MCF 10A (cell line): ENCODE measurements at places on chromosomes 4 and X.
A peak's percentile ranks its signal among the peaks of the same experiment; 100 is the strongest.

DNA sequence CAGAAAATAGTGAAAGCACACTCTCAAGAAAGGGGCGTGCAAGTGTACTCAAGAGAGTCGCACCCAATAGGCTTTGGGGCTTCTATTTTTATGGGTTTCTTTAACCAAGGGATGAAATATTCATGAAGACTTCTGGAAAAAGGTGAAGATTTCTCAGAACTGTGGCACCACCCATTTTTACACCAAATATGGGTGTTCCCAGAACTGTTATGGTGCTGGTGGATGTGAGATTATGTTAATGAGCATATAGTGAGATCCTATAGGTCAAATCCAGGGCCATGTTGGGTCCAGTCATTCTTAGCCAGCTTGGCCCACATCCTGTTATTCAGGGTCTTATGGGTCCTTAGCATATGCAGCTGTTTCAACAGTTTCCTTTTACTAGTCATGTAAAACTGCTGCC is 61.0 kb upstream of the SMIM10 start:
- no peak for DNase-seq

DNA sequence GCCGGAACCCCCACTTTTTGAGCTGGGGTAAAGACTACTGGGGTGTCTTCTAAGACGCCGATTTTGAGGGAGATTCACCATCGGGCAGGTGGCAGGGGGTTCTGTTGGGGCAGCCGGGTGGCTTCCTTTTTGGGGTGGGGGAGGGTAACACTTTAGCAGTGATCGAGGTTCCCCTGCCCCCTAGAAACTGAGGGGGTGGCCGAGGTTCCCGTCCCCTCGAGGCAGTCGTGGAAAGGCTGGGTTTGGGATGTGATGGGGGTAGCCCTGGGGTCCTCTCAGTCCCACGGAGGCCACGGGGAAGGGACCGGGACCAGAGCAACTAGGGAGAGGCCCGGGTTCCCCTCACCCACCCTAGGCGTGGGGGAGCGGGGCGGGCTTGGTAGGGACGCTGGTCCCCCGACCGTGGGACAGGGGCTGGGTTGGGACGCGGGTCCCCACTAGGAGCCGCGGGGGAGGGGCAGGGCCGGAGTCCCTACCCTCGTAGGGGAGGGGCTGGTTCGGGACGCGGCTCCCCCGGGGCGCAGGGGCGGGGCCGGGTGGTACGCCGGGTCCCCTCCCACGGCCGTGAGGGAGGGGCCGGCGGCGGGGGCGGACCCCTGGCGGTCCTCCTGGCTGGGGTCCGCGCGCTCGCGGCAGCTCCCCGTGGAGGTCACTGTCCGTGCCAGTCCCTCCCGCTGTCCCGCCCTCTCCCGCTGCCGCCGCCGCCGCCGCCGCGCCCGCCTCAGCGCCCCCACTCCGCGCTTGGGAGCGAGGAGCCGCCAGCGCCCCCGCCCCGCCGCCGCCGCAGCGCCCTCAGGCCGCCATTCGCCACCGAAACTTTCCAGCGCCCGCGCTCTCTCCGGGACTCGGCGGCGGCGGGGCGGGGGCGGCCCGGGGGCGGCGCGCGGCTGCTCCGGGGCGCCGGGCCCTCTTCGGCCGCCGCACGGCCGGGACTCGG is at the start of gene TBL1X:
TBL1X (plus strand) TSS at position 624 of the 937 bp plus-strand sequence. CDS start 188,529 bp downstream, outside the sequence.
- no peak for DNase-seq

DNA sequence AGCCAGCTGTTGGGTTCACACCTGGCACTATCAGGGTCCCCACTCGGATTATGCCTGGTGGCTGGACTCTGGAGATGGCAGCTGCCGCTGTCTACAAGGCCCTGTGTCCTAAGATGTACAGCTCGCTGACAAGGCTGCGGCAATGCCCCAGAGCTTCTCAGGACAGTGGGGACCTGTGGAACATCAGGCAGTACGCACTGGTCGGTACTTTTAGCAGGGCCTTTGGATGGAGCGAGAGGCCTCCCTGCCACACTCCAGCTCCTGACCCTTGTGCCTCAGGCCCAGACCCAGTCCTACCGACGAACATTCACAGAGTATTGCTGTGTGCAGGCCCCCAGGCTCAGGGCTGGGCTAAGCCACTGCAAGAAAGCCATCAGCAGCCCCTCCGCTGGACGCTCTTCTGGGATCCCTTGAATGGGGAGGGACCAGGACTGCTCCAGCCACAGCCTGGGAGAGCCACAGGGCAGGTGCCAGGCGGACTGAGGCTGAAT is 45.7 kb upstream of the HMX1 start:
- DNase-seq = no peak

- peak; percentile 36 for DNase-seq
Measured at GRCh38 chrX:142251680-142252079, 46.6 kb upstream of the MAGEC2 start.

DNA sequence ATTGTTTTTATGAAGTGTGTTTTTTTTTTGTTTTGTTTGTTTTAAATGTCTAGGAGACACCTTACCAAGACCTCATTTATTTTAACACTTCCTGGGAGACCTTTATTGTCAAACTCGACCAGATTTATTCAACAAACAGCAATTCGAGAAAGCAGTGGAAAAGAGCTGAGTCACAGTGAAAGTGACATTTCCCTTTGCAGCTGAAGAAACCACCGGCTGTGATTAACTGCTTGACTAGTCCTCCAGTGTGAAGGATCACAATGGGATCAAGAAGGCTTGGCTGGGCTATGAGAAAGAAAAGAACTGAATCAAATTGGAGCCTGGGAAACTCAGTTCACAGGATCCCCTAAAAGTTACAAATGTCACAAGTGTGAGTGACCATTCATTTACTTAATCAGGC is 11.9 kb upstream of the ADH7 start:
- DNase-seq = peak; percentile 68

- peak; percentile 91 for DNase-seq
Measured at GRCh38 chr4:72314869-72315268, 254.2 kb downstream of the ADAMTS3 start.

- DNase-seq = no peak
Measured at GRCh38 chr4:74357965-74358364, 7.0 kb upstream of the EREG start.

DNA sequence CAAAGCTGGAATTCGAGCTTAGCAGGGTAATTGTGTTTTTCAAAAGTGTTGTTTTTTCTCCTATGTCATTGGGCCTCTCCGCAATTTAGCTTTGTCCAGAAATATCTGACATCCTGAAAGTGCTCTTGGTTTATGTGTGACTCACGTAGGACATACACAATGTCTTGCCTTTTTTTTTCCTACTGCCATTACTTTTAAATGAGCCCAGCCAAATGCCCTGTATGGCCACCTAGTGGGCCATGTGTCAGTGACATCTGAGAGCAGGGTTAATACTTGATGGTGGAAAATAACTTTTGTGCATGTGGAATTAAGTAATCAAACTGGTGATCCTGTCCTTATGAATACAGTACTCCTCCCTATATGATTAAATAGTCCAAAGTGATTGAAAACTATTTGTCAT is 1411.1 kb upstream of the TENM3 start:
- peak; percentile 13 for DNase-seq

DNA sequence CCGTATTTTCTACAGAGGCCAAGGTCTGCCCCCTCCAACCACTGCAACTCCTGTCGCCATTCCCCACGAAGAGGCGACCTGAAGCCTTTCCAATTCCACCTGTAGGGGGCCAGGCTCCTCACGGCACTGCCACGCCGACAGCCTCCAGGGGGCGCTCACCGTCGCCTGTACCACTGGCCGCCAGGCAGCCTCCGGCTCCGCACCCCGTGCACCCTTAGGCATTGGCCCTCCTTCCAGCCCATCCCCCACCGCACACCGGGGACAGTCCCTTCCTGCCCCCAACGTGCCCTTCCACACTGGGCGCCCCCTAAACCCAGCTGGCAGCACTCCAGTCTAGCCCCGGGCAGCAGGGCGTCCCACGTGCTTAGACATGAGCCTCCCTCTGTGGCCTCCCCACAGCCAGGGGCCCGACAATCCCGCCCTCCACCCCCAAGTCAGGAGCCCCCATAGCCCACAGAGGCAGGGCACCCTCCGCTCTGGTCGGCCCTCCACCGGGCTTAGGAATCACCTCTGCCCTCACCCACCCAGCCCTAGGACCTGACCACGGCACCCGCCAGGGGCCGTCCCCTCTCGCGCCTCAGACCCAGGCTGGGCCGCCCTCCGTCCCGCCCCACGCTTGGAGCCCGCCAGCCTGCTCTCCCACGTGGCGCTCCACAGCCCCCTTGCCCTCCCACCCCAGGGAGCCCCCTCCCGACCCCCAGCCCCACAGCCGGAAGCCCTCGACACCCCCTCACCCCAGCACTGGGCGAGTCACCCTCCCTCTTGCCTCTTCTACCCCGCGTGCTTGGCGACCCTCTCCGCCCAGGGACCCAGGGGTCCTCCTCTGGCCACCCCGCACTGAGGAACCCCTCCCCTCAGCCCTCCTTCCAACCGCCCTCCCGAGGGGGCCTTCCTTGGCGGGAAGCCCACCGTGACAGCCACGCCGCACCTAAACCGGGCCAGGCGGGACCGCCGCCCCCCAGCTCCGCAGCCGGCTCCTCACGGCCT is 711 bp downstream of the PNMA6E start:
- peak; percentile 33 for DNase-seq

GRCh38 chrX:37578045-37578444 is 6.6 kb downstream of the LANCL3 start:
- DNase-seq = peak; percentile 74

- no peak for DNase-seq
Measured at GRCh38 chr4:90292438-90292837, 165.2 kb downstream of the CCSER1 start.

DNA sequence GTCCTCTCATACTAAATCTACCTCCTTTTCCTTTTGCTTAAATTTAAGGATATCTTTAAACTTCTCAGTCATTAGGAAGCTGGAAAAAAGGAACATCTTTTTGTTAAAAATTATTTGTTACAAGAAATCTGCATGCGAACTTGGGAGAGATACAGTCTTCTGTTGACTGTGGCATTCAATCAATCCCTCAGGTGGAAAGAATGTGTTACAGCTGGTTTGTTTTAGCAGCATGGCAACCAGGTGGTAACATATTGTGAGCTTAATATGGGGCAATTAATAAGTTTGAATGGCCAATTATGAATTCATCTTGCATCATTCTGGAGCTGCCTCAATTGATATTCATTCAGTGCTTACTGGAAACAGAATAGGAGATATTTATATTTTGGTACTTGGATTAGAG is 135.0 kb downstream of the GC start:
- no peak for DNase-seq

- no peak for DNase-seq
Measured at GRCh38 chr4:102809691-102810090, 17.7 kb downstream of the UBE2D3 start.

DNA sequence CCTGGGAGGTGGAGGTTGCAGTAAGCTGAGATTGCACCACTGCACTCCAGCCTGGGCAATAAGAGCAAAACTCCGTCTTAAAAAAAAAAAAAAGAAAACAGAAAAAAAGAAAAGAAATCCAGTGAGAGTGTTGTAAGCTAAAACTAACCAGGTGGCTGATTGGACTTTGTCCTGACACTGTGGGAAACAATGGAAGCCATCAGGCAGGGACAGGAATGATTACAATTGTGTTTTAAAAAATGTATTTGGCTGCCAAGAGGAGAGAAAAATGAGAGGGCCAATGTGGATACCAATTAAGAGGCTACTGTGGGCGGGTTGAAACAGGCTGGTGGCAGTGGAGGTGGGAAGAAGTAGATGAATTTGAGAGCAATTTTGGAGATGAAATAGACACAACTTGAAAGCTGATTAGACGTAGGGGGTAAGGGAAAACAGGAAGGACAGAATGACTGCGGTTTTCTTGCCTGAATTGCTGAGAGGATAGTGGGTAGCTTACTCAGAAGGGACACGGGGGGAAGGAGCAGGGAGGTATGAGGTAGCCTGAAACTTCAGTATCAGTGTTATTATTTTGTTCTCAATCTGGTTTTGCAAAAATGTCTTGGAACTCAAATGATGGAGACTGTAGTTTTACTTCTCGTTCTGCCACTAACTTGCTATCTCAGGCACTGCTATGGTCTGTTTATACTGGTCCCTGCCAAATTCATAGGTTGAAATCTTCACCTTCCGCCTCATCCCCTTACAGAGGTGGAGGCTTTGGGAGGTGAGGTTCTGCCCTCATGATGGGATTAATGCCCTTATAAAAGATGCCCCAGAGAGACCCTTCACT is 45.6 kb upstream of the CHRNA9 start:
- no peak for DNase-seq

DNA sequence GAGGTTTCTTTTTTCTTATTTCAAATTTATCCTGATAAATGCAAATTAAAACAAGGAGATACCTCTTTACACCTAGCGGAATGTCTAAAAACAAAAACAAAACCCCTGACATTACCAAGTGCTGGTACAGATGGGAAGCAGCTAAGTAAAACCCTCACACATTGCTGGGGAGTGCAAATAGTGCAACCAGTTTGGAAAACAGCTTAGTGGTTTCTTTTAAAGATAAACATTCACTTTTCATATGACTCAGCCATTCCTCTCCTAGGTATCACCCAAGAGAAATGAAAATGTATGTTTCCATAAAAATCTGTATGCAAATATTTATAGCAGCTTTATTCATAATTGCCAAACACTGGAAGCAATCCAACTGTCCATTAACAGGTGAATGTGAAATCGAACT is 84.1 kb upstream of the HELT start:
- no peak for DNase-seq

DNA sequence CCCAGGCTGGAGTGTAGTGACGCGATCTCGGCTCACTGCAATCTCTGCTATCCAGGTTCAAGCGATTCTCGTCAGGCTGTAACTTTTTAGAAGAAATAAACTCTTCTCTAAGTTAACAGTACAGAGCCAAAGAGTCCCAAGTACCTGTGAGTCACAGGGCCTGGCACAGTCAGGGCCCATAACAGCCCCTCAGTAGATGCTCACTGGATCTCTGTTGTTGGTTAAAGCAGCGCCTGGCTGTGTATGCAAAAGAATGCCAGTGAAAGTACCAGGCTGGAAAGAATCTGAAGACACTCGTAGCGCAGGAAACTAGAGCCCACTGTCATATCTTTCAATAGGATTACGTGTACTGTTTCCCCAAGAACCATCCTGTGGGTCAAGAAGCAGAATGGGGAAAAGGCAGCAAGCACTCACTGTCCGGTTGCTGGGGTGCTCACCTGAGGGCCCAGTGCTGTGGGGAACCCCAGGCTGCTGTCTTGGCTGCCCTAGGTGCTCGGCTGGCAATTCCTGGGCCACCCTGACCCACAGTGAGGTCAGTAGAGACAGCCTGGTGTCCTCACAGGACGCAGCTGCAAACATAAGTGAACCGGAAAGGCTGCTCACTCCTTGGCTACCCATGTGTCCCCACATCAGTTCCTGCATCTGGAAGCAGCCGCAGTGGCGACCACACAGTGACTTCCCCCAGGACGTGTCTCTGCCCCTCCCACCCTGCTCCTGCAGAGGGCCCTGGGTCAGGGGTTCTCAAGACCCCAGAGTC is 3.1 kb upstream of the SLBP start:
- no peak for DNase-seq
